Erythroblast (primary cell): ENCODE measurements at places on chromosomes 2 and 18.

GRCh38 chr2:33011941-33012340 lies 65.2 kb downstream of the LTBP1 start:
- no peak for DNase-seq

- no peak for DNase-seq
These were observed 1.7 kb upstream of the ERBB4 start for GRCh38 chr2:212540341-212540740.

DNA sequence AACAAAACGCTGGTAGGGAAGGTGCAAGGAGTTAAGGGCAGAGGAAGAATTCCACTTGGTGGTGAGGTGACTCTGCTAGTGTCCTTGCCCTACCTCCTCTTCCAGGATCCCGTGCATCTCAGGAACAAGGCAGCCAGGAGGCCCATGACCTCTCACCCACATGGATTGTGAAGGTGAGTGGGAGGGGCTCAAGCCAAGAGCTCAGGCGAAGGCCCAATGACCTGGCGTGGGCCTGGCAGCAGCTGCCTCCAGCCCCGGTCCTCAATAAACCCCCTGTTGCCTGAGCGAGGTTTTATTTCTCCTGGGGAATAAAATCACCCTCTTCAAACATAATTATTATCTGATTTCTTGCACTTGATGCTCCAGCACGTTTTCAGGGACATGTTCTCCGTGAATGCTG lies 28.2 kb downstream of the LAMA1 start:
- no peak for DNase-seq

DNA sequence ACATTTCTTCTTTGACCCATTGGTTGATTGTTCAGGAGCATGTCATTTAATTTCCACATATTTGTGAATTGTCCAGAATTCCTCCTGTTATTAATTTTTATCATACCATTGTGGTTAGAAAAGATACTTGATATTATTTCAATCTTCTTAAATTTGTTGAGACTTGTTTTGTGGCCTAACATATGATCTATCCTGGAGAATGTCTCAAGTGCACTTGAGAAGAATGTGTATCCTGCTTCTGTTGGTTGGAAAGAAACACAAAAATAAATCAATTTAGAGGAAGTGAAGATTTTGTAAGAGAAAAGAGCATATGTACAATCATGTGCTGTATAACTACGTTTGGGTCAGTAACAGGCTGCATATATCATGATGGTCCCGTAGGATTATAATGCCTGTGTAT lies 118.6 kb upstream of the CDC42EP3 start:
- no peak for DNase-seq

DNA sequence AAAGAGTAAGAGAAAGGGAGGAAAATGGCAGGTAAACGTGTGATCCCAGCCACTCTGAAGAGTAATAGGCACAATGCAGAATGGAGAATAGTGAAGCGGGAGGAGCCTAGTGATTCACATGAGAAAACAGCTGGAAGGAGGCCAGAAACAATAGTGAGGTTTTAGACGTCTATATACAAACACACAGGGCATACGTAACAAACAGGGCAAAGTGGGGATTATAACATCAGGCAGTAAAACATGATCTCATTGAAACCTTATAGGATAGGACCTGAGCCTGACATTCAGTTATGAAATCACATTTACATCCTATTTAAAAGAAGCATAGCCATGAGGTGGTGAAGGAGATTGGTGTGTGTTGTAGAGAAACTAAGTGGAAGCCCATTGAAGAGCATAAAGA lies 33.0 kb upstream of the GATA6 start:
- DNase-seq, result no peak
